ENCODE measurements at places on chromosomes 12 and 14.

DNA sequence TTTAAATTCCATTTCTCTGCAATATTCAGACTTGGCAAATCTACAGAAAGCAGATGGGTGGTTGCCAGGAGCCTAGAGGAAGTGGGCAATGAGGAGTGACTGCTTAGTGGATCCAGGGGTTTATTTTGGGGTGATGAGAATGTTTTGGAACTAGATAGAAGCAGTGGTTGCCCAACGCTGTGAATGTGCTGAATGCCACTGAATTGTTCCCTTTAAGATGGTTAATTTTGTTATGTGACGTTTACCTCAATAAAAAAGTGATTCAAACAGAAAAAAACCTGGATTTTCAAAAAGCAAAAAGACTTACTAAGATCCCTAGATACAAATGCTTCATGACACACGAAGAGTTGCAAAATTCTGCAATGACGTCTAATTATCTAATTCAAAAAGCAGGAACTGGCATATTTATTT is 34.2 kb downstream of the DAO start:
- H3K4me1 ChIP-seq, result peaks cover 7% of the 10 kb centered on the region
- no peaks in the 10 kb centered on the region for H3K27me3 ChIP-seq
- no peak overlapping the region for H3K27ac ChIP-seq
- peaks cover 21% of the 10 kb centered on the region for H3K36me3 ChIP-seq
- H3K4me3 ChIP-seq, result no peak overlapping the region
- DNase-seq, result no peak

DNA sequence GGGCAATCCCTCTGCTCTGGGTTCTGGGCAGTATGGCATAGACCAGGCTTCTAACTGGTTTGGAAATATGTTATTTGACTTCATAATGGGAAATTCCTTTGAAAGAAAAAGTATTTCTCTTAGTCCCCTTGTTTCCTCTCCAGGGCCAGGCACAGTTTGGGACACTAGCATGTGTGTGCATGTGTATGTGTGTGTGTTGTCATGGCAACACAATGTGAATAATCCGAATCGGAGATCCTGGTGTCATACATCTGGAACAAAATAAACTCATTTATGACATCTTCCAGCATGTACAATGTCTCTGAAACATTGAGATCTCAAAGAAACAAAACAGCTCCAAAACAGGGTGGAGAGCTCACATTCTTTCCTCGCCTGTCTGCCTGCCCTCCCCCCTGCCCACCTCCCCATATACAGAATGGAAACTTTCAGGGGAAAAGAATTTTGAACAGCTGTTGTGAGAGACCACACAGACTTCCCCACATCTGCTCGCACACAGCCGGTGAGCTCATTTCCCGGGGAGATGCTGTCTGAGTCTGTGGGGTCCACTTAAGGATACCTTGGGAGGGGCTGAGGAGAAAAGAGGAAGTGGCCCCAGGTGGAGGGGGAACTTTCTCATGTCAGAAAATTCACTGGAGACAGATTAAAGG is 55.5 kb upstream of the PARP11 start:
- peaks cover 39% of the 10 kb centered on the region for H3K4me1 ChIP-seq
- no peak overlapping the region for H3K4me3 ChIP-seq
- no peaks in the 10 kb centered on the region for H3K36me3 ChIP-seq
- DNase-seq, result peak; percentile 34

- no peaks in the 10 kb centered on the region for H3K36me3 ChIP-seq
- no peak for DNase-seq
- no peak overlapping the region for H3K4me3 ChIP-seq
- no peak overlapping the region for H3K27ac ChIP-seq
- peaks cover 19% of the 10 kb centered on the region for H3K27me3 ChIP-seq
- H3K4me1 ChIP-seq, result peaks cover 10% of the 10 kb centered on the region
Observed at GRCh38 chr12:110849748-110850403, 3.1 kb downstream of the CCDC63 start.

GRCh38 chr12:54065677-54066076 is 12.0 kb downstream of the HOXC4 start:
- H3K27me3 ChIP-seq, result no peaks in the 10 kb centered on the region
- peaks cover 11% of the 10 kb centered on the region for H3K4me1 ChIP-seq
- H3K36me3 ChIP-seq, result peaks cover 8% of the 10 kb centered on the region
- no peak for DNase-seq

DNA sequence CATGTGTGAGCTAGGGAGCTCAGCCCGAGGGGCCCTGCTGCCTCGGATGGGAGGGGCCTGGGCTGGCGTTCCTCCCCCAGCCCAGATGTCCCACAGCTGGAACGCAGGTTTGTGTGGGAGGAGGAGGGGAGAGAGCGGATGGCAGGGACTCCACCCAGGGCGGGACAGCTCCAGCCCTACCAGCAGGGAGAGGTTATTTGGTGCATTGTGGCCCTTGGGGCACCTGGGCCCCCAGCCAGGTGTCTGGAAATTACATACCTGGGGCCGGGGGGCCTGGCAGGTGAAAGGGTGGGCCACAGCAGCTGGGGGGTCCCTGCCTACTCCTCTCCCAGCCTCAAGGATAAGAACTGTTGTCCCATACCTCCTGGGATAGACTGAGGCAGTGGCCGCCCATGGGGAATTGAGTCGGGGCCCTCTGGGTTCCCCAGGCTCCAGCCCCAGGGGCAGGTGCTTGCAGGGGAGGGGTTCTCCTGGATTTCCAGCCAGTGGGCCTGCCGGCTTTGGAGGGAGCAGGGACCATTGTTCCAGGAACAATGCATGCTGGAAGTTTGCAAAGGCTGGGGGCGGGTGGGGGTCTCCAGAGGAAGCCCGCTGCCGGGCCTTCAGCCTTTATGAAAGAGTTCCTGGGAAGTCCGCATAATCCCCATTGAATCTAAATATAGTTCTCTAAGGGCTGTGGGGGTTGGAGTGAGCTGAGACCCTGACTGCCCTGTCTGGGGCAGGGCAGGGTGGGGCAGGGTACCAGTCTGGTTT is 1.2 kb downstream of the KIF26A start:
- H3K36me3 ChIP-seq, result peaks cover 12% of the 10 kb centered on the region
- H3K27ac ChIP-seq, result no peak overlapping the region
- peak overlapping the region; percentile 29 for H3K4me3 ChIP-seq
- H3K4me1 ChIP-seq, result peaks cover 63% of the 10 kb centered on the region

DNA sequence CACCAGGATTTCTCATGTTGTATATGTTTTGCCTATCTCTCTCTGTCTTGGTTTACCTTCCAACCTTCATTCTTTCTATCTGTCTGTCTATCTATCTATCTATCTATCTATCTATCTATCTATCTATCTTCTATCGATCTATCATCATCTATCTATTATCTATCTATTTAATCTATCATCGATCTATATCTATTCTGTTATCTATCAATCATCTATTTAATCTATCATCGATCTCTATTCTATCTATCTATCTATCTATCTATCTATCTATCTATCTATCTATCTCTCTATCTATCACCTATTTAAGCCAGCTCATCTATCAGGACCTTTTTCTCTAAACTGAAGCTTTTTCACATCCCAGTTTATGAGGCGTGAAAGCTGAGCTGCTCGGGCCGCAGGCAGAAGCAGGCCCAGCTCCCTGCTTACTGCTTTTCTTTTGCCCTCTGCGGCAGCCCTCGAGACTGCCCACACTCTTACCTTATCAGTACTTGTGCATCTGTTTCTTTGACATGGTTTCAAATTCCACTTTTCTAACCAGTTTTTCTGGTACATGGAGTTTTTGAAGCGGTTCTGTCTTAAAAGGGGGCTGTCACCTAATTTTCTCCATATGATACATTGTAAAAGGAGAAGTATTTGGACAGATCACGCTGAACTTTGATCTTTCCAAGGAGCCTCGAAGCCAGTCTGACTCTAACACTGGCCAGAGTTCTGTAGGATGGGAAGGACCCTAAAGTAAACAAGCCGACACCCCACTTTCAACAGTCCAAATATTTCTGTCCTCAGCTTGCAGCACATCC is 44.4 kb upstream of the GSG1 start:
- DNase-seq, result no peak
- H3K36me3 ChIP-seq, result no peaks in the 10 kb centered on the region
- no peak overlapping the region for H3K4me3 ChIP-seq
- H3K4me1 ChIP-seq, result no peaks in the 10 kb centered on the region
- no peak overlapping the region for H3K27ac ChIP-seq
- H3K27me3 ChIP-seq, result no peaks in the 10 kb centered on the region

DNA sequence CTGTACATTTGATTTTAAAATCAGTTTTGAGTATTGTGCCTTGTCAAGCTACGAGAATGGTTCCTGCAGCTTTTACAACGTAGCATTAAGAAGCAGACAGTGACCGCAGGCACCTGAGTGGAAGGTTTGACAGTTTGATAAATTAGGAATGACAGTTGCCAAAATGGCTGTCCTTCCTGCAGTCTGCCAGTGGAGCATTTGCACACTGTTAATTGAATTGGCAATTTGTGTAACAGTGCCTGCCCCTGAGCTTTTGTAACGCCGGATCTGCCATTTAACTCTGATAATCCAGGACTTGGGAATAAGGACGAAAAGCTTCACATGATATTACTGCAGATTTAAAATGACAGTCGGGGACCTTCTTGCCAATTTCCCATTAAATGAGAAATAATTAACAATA is 385.3 kb downstream of the NPAS3 start:
- no peak overlapping the region for H3K4me3 ChIP-seq
- no peak overlapping the region for H3K27ac ChIP-seq
- H3K4me1 ChIP-seq, result no peaks in the 10 kb centered on the region
- no peaks in the 10 kb centered on the region for H3K36me3 ChIP-seq
- DNase-seq, result no peak

DNA sequence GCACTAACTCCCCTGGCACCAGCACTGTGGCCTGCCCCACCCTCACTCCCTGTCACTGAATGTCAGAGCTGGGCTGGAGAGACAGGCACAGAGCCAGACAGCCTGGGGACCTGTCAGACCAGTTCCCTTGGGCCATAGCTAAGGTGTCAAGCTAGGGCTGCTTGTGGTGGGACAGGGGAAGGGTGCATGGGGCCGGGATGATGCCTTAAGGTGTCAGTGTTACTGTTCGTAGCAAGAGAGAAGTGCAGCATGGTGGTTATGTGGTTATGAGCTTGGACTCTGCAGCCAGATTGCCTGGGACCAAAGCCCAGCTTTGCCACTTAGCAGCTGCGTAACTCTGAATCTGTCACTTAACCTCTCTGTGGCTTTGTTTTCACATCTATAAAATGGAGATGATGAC is 3.8 kb downstream of the RAPGEF3 start:
- H3K27me3 ChIP-seq, result no peaks in the 10 kb centered on the region
- no peak for DNase-seq
- no peak overlapping the region for H3K27ac ChIP-seq
- H3K36me3 ChIP-seq, result peaks cover 29% of the 10 kb centered on the region
- no peak overlapping the region for H3K4me3 ChIP-seq
- H3K4me1 ChIP-seq, result peaks cover 44% of the 10 kb centered on the region

Data from spinal cord (tissue), 10 donors.